ENCODE measurements at places on chromosomes 3 and 15.

DNA sequence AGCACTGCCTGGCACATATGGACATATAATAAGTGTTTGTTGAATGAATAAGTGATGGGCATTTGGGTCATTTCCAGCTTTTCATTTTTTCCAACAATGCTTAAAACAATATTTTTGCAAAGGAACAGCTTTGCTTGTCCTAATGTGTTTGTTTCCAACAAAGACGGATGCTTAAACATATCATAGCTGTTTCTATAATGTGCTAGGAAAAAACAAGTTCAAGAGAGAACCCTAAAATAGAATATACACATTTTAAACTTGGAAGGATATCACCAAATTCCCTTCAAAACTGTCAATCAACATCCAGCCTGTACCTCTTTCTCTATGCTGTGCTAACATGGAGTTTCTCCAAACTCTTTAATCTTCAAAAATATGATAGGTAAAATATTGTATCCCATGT, 224.5 kb upstream of the WNT5A start:
- no peak for DNase-seq

- DNase-seq: peak; percentile 42
These were observed 657 bp downstream of the TLNRD1 start for GRCh38 chr15:81001152-81002008.

- DNase-seq: no peak
These were observed 68.3 kb downstream of the SLCO3A1 start for GRCh38 chr15:91921843-91922198.

- no peak for DNase-seq
These were observed 77.6 kb upstream of the RAP2B start for GRCh38 chr3:153084431-153084830.

DNA sequence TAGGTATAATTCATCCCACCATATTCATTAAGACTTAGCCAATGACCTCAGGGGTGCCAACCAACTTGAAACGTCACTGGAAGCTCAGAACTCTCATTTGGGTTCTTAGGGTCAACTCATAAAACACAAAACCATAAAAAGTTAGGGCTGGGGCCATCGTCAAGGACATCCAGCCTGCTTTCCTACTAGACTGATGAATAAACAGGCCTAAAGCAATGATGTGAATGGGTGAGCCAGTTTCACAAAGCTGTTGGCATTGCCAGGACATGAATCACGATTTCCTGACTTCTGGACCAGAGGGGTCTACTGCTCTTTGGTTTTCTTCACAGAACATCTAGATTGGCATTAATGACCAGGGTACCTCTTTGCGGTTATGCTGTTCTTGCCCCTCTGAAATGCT, 64.7 kb downstream of the EOMES start:
- no peak for DNase-seq

GRCh38 chr3:197700095-197700494, 36.6 kb downstream of the RUBCN start:
- DNase-seq: no peak

Measured in thyroid gland (tissue), 4 donors.